ENCODE measurements at places on chromosomes 4 and X. TPM values are rescaled to one million over a fixed set of nuclear protein-coding genes. Genes with fewer than 3 reads are reported as not detected.
A peak's percentile ranks its signal among the peaks of the same experiment; 100 is the strongest.

The TGIF2LX gene
- not detected for total RNA-seq

The ELMOD2 gene
- total RNA-seq: 15.5 TPM

The TDO2 gene
- total RNA-seq: not detected

The BANK1 gene
- 0.24 TPM for total RNA-seq

The SHROOM2 gene
- total RNA-seq: not detected

The NFKB1 gene
- 162 TPM for total RNA-seq

The JADE3 gene
- 0.47 TPM for total RNA-seq

DNA sequence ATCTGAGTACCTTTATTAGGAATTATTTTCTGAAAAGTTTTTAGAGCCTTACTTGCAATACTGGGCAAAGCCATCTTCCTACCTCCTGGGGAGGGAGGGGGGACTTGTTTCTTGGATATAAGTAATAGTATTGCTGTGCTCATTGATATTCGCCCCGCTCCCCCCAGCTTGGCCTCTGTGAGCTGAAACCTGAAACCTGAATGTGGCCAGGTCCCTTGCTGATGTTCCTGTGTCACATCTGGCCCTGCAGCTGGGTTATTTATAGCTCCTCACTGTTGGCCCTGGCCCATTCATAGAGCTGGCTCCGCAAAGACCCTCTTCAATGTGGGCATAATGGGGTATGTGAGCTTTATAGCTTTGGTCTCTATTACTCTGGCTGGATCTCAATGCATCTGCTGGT is 59.5 kb downstream of the FRMPD3 start:
- no peak overlapping the region for H3K4me3 ChIP-seq
- no peaks in the 10 kb centered on the region for H3K4me1 ChIP-seq
- H3K27ac ChIP-seq: no peak overlapping the region
- H3K36me3 ChIP-seq: no peaks in the 10 kb centered on the region
- H3K27me3 ChIP-seq: peaks cover 31% of the 10 kb centered on the region
- no peak for DNase-seq

DNA sequence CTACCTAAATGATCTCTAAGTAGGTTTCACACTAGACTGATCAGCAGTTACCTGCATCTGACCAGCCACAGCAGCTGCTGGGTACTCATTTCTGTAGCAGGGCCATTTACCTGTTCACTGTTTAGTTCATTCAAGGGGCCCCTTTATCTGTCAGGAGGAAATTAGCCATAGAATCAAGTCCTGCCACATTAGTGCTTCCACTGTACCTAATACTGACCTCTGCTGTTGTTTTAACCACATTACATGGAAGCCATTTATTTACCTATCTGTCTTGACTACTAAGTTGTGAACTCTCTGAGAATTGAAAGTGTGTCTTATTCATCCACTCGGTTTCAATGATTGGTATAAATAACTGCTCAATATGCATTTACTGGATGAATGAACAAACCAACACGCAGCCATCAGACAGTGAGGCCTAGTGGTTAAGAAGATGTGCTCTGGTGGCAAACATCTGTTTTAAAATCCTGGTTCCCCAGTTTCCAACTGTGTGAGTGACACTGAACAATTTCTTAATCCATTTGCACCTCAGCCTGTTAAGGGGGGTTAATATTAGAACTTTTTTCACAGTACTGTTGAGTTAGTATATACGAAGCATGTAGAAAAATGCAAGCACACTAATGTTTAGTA is 30.0 kb upstream of the ANXA5 start:
- no peak overlapping the region for H3K27ac ChIP-seq
- H3K27me3 ChIP-seq: peaks cover 7% of the 10 kb centered on the region
- DNase-seq: no peak
- no peaks in the 10 kb centered on the region for H3K36me3 ChIP-seq
- H3K4me3 ChIP-seq: no peak overlapping the region
- peaks cover 3% of the 10 kb centered on the region for H3K4me1 ChIP-seq

- H3K36me3 ChIP-seq: no peaks in the 10 kb centered on the region
- DNase-seq: no peak
- H3K4me3 ChIP-seq: no peak overlapping the region
- no peaks in the 10 kb centered on the region for H3K27me3 ChIP-seq
These were observed 279.9 kb upstream of the SLIT2 start for GRCh38 chr4:19971829-19972228.

- no peak for DNase-seq
- H3K36me3 ChIP-seq: no peaks in the 10 kb centered on the region
- H3K27ac ChIP-seq: no peak overlapping the region
- H3K27me3 ChIP-seq: peaks cover 2% of the 10 kb centered on the region
These were observed 186.0 kb upstream of the WDFY3 start for GRCh38 chr4:85152480-85152879.

- no peak overlapping the region for H3K4me3 ChIP-seq
- no peak overlapping the region for H3K27ac ChIP-seq
- DNase-seq: no peak
- H3K36me3 ChIP-seq: no peaks in the 10 kb centered on the region
- no peaks in the 10 kb centered on the region for H3K27me3 ChIP-seq
- no peaks in the 10 kb centered on the region for H3K4me1 ChIP-seq
These were observed 631.5 kb downstream of the PCDH7 start for GRCh38 chr4:31351695-31352094.

GRCh38 chrX:43315622-43316021 is 340.5 kb upstream of the MAOA start:
- H3K36me3 ChIP-seq: no peaks in the 10 kb centered on the region
- no peak overlapping the region for H3K27ac ChIP-seq
- no peak for DNase-seq
- H3K4me1 ChIP-seq: peaks cover 3% of the 10 kb centered on the region

- DNase-seq: no peak
- no peaks in the 10 kb centered on the region for H3K36me3 ChIP-seq
- H3K27ac ChIP-seq: no peak overlapping the region
- H3K27me3 ChIP-seq: no peaks in the 10 kb centered on the region
- no peaks in the 10 kb centered on the region for H3K4me1 ChIP-seq
These were observed 125.8 kb upstream of the UNC5C start for GRCh38 chr4:95674521-95674981.

DNA sequence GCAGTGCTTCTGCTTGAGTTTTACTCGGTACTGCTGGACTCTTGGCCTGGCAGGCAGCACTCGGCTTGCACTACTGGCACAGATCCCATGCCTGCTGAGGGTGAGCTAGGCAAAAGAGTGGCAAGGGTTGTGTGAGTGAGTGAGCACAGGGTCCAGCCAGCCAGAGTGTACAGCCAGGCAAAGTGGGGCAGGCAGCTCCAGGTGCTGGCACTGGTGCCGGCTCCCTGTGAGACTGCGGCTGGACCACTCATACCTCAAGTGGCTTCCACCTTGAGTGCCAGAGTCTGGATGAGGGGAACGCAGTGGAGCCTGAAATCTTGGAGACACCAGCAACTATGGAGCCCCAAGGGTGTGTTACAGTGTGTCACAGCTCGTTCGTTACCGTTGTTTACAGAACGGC is 1451.9 kb upstream of the AGA start:
- H3K4me3 ChIP-seq: no peak overlapping the region
- H3K27ac ChIP-seq: no peak overlapping the region
- DNase-seq: no peak

- H3K4me3 ChIP-seq: no peak overlapping the region
- H3K27me3 ChIP-seq: no peaks in the 10 kb centered on the region
- H3K36me3 ChIP-seq: no peaks in the 10 kb centered on the region
- no peaks in the 10 kb centered on the region for H3K4me1 ChIP-seq
- H3K27ac ChIP-seq: no peak overlapping the region
These were observed 356.7 kb downstream of the ARHGAP24 start for GRCh38 chr4:85831647-85832046.

GRCh38 chrX:30971774-30972603 is 82.9 kb upstream of the TAB3 start:
- peak overlapping the region; percentile 27 for H3K4me3 ChIP-seq
- H3K36me3 ChIP-seq: no peaks in the 10 kb centered on the region
- peak; percentile 33 for DNase-seq
- H3K4me1 ChIP-seq: peaks cover 12% of the 10 kb centered on the region
- H3K27ac ChIP-seq: no peak overlapping the region

DNA sequence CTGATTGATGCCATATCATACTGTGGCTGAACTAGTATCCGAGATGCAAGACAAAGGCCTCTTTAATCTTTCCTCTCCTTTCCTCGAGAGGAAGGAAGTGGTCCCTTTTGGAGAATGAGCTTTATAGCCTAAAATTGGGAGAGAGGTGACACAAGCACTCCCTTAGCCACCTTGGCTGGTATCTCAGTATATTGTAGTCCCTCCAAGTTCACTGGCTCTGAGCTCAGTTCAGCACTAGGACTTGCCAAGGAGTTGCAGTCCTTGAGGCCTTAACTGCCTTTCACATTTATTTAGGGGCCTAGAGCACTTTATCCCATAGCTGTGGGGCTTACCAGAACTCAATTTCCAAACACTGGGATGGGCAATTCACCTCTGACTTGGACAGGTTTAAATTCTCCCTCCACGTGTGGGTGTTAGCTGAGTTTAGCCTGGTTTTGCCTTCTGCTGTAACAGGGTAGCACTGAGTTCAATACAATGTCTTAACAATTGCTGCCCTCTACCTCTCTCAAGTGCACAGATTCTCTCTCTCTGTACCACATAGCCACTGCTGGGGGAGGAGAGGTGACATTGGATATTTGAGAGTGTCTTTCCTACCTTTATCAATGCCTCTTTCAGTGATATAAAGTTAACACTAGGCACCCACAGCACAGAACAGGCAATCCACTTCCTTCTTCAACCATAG is 216.4 kb downstream of the TECRL start:
- no peak for DNase-seq
- no peaks in the 10 kb centered on the region for H3K36me3 ChIP-seq
- no peak overlapping the region for H3K4me3 ChIP-seq
- no peaks in the 10 kb centered on the region for H3K27me3 ChIP-seq

DNA sequence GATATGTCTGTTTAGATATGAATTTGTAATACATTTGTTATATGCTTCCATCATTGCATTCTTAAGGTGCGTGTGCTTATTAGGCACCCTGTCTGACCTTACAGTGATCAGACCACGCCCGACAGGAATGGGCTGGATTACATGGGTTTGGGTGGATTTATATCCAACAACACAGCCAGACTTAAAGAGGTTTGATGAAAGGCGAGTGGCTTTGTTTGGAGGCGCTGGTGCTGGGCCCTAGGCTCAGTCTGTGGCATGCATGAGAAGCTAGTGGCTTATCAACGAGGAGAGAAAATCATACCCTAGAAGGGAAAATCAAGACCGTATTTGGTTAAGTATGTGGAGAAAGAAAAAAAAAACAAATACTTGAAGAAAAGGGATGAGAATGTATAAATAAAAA is 80.7 kb downstream of the STOX2 start:
- no peak for DNase-seq
- peaks cover 4% of the 10 kb centered on the region for H3K27me3 ChIP-seq
- H3K4me1 ChIP-seq: no peaks in the 10 kb centered on the region
- no peaks in the 10 kb centered on the region for H3K36me3 ChIP-seq
- no peak overlapping the region for H3K27ac ChIP-seq

DNA sequence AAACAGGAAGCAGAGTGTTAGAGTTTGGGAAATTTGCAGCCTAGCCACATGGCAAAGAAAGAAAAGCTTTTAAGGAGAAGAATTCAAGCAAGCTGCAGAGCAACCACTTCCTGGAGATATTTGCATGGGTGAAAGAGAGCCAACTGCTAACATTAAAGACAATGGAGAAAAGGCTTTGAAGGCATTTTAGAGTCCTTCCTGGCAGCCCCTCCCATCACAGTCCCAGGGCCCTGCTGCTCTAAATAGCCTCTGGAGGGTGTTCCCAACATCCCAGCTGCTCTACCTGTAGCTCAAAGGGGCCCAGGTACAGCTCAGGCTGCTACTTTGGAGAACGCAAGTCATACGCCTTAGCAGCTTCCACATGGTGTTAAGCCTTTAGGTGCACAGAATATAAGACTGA is 235.9 kb upstream of the FMR1 start:
- no peak overlapping the region for H3K4me3 ChIP-seq
- H3K27ac ChIP-seq: no peak overlapping the region
- no peak for DNase-seq
- no peaks in the 10 kb centered on the region for H3K27me3 ChIP-seq

- H3K27ac ChIP-seq: peak overlapping the region; percentile 84
- peak; percentile 23 for DNase-seq
- no peak overlapping the region for H3K4me3 ChIP-seq
- peaks cover 51% of the 10 kb centered on the region for H3K4me1 ChIP-seq
- H3K36me3 ChIP-seq: peaks cover 2% of the 10 kb centered on the region
- no peaks in the 10 kb centered on the region for H3K27me3 ChIP-seq
These were observed 65.4 kb upstream of the ENPP6 start for GRCh38 chr4:184282895-184283654.

DNA sequence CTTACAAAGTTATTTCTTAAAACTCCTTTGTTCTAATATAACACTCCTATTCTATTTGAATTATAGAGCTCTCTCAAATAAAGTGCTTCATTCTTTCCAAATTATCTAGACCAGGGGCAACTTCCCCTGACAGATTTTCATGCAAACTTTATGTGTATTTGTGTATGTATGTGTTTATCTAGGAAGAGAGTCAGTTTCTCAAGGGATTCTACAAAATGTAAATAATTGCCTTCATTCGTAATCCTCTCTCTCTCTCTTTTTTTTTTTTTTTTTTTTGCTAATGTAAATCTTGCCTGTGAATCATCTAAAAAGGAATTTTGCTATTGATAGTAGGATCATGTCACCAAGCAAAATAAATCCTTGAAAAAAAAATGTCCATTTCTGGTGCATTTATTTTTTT is 38.9 kb upstream of the RBPJ start:
- H3K4me3 ChIP-seq: no peak overlapping the region
- H3K4me1 ChIP-seq: no peaks in the 10 kb centered on the region
- DNase-seq: no peak
- H3K27ac ChIP-seq: no peak overlapping the region
- no peaks in the 10 kb centered on the region for H3K36me3 ChIP-seq

DNA sequence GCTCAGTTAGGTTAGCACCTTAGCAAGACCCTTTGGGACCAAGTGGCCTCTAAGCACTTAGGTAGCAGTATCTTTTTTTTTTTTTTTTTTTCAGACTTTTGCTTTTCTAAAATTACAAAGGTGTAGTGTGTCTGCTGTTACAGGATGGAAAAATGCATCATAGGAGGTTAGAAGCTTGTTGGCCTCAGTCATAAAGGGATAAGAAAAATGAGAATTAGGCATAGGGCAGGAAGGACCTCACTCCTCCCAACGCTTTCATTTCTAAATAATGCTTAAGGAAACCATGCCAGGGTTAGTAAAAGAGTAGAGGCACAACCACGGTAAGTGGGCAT is 148.4 kb upstream of the PLAC1 start:
- no peaks in the 10 kb centered on the region for H3K36me3 ChIP-seq
- no peaks in the 10 kb centered on the region for H3K27me3 ChIP-seq
- DNase-seq: no peak
- H3K4me3 ChIP-seq: peak overlapping the region; percentile 93
- peaks cover 33% of the 10 kb centered on the region for H3K4me1 ChIP-seq
- H3K27ac ChIP-seq: peak overlapping the region; percentile 99

DNA sequence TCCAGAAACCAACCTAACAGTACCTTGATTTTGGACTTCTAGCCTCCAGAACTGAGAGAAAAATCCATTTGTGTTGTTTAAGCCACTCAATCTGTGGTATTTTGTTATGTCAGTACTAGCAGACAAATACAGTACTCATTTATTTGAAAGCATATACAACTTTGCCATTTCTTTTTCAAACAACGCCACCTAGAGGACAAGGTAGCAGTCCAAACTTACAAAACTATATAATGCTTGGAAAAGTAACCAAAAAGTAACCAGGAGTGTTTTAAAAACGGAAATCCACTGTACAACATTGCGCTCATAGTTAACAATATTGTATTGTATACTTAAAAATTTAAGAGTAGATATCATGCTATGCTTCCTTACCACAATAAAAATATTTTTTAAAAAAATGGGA is 37.0 kb upstream of the FGF13 start:
- no peaks in the 10 kb centered on the region for H3K27me3 ChIP-seq
- H3K4me3 ChIP-seq: no peak overlapping the region
- no peaks in the 10 kb centered on the region for H3K36me3 ChIP-seq
- H3K27ac ChIP-seq: no peak overlapping the region

GRCh38 chrX:129749069-129749468 is 10.3 kb downstream of the XPNPEP2 start:
- H3K4me1 ChIP-seq: peaks cover 55% of the 10 kb centered on the region
- no peaks in the 10 kb centered on the region for H3K27me3 ChIP-seq
- DNase-seq: no peak
- H3K27ac ChIP-seq: no peak overlapping the region
- no peaks in the 10 kb centered on the region for H3K36me3 ChIP-seq
- H3K4me3 ChIP-seq: no peak overlapping the region
